Ascending aorta (tissue), 2 donors: ENCODE measurements at places on chromosomes 5 and 9.

GRCh38 chr9:107982745-107983144 lies 493.2 kb upstream of the KLF4 start:
- no peak for DNase-seq

DNA sequence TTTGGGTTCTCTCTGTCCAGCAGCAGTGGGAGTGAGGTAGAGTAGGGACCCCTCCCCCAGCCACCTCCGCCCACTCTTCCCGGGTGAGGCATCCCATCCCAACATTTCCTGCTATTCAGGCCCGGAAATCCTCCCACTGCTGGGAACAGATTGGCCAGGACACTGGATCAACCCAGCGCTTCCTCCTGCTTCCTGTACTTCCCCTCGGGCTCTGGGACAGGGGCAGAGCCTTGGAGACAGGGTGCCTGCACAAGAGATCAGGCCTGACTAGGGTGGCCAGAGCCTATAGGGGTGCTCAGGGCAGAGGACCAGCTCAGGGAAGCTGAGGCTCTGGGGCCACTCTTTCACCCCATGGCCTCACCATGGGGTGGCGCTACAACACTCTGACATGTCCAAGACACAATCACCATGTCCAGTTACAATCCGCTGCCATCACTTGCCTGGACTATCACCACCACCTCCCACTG lies 14.5 kb downstream of the SH2D3C start:
- DNase-seq = no peak

- no peak for DNase-seq
Measured at GRCh38 chr9:108130905-108131304, 641.3 kb upstream of the KLF4 start.

- peak; percentile 88 for DNase-seq
Measured at GRCh38 chr9:130451509-130452388, 7.0 kb downstream of the ASS1 start.

DNA sequence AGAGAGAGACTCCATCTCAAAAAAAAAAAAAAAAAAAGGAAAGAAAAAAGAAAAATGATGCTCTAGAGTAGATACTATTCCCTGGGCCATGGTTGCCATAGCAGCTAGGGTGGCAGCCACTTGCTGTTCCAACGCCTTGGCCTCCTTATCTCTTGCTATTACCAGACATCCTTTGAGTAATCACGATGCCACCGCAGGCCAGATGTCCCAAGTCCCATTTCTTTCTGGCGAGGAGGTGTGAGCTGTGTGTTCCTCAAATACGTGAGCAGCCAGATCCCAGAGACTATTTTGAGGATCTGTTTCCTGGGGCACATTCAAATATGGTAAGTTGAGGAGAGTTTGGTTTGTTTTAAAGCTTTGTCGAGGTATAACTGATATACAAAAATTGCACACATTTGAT lies 23.4 kb upstream of the GFPT2 start:
- DNase-seq = no peak

GRCh38 chr5:140345919-140346347 lies 470 bp downstream of the HBEGF start:
- DNase-seq = peak; percentile 83

DNA sequence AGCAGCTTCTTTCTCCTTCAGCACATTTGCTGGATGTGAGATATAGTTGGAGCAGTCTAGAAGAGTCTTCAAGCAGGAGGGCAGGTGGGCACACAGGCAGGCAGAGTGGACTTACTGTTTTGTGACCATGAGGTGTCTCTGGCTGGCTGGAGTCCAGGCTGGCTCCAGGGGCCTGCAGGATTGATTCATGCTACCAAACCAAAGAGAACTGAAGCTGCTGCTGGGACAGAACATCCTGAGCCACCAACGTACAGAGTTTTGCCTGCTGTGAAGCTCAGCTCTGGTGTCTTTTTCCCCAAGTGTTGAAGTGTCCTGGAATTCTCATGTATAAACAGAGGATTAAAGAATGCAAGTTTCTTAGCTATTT lies 45.7 kb downstream of the CYSTM1 start:
- no peak for DNase-seq

GRCh38 chr5:1107167-1108022 lies 4.5 kb downstream of the SLC12A7 start:
- no peak for DNase-seq

DNA sequence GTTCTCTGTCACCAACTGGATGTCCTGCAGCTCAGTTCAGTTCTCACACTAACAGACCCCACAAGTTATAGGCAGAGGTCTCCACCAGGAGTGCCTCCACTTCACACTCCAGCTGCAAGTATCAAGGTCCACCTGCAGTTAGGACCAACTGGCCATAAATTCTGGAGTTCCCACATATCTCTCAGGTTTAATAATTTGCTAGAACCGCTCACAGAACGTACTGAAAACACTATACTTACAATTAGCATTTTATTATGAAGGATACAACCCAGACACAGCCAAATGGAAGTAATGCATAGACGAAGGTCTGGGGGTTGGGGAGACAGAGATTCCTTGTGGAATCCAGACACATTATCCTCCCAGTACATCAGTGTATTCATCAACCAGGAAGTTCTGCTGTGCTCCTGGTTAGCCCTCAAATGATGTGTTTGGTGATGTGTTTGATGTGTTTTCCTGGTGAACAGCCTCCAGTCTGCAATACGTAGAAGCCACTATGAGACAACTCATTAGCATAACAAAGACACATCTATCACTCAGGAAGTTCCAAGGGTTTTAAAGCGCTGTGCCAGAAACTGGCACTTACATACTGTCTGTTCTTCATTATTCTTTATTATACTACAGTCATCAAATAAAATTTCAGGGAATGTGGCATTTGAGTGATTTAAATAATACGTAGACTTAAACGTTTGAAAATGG lies 25.4 kb downstream of the OGN start:
- DNase-seq = no peak

- DNase-seq = no peak
Measured at GRCh38 chr9:80842389-80842788, 847.0 kb downstream of the TLE1 start.
